ENCODE measurements at places on chromosomes 11 and 22. TPM values are rescaled to one million over a fixed set of nuclear protein-coding genes. Genes with fewer than 3 reads are reported as not detected.

MMP3 gene
- polyA plus RNA-seq, result not detected

MRGPRX3 gene
- not detected for polyA plus RNA-seq

TMEM191C gene
- 81.8 TPM for polyA plus RNA-seq

RIMBP3C gene
- 0.07 TPM for polyA plus RNA-seq

CHRDL2 gene
- not detected for polyA plus RNA-seq

ROBO4 gene
- not detected for polyA plus RNA-seq

NEFH gene
- polyA plus RNA-seq, result 0.05 TPM

CASP5 gene
- not detected for polyA plus RNA-seq
